ENCODE measurements at places on chromosomes 7 and 10. TPM values are rescaled to one million over a fixed set of nuclear protein-coding genes. Genes with fewer than 3 reads are reported as not detected.

DNA sequence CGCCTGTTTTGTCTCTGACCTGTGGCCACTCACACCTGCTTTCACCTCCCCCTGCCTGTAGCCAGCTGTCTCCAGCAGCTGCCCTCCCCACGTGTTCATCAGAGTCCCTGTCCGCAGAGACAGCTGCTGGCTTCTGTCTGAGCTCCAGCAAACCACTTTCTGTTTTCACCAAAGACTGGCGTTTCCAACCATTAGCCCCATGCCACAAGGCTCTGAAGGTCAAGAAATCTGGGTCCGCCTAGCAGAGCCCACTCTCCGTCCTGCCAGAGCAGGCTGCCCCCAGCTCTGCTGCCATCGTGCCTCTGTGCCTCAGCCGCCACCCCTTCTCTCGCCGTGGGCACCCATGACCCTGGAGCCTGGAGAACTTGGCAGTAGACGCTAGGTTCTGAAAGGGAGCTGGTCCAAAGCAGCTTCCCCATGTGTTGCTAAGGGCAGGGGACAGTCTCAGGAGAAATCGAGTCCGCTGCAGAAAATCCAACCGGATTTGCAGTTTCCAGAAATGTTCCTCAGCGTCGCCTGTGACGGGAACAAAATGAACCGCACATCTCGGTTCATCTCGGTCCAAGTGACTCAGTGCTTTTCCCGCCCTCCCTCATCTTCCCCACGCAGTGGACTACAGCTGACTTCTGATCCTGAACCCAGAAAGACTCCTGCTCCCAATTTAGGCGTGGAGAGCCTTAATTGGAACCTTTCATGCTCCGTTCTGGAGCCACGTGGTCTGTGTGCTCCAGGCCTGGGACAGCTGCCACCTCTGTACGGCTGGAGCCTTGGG, 28.0 kb downstream of the TMEM120A start:
- no peak for DNase-seq

The UNCX gene
- not detected for total RNA-seq

DNA sequence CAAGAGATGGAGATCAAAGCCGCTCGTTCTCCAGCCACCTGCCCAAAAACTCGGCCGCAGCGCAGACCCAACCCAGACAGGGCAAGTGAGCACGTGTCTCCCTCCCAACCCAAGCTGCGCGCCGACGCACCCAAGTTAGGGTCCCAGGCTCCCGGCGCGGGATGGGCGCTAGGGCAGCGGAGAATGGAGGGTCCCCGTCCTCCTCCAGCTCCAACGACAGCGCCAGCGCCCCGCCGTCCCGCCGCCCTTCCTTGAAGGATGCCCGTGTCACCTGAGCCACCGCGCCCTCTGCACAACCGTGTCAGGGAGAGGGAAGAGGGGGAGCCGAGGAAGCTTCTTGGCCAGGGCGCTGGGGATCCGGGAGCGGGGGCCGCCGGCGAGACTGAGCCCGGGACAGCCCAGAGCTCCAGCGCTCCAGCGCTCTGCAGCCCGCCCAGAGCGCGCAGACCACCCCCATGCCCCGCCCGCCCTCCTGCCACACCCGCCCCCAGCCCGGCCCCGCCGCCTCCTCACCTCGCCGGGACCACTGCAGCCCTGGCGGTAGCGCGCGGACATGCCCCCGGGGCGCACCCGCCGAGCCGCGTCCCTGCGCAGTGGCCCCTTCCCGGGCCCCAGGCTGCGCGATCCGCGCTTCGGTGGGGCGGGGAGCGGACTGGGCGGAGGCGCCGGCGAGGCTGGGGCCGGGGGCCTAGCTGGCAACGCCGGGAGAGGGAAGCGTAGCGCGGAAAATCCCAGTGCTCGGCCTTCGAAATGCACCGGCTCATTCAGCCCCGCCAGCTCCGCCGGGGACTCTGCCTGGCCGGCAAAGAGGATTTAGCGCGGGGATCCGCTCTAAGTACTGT, at the start of gene SLC16A12:
Gene SLC16A12 (minus strand): TSS at position 424 of the 842 bp plus-strand sequence. CDS start 73,016 bp downstream, outside the sequence.
- DNase-seq: no peak

The ICA1 gene
- total RNA-seq: 1.7 TPM

DNA sequence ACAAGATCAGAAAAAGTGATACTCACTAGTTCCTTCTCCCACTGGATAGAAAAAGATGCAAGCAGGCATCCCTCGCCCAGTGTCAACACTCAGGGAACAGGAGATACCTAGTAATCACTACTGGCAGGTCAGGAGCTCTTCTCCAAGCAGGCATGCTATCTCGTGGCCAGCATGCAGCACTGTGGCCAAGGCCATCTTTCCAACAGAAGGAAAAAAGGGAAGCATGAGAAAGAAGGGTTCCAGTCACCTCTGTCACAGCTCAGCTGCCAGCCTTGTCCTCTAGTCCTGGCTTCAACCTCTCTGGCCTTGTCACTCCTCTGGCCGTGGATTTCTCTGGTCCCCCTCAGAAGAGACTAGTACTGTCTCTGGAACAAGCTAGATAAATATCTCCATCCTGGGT, 45.3 kb downstream of the DLG5 start:
- DNase-seq: no peak

- DNase-seq: no peak
Measured at GRCh38 chr10:50431791-50432190, 180.5 kb upstream of the ASAH2 start.

The PAPOLB gene
- not detected for total RNA-seq

DNA sequence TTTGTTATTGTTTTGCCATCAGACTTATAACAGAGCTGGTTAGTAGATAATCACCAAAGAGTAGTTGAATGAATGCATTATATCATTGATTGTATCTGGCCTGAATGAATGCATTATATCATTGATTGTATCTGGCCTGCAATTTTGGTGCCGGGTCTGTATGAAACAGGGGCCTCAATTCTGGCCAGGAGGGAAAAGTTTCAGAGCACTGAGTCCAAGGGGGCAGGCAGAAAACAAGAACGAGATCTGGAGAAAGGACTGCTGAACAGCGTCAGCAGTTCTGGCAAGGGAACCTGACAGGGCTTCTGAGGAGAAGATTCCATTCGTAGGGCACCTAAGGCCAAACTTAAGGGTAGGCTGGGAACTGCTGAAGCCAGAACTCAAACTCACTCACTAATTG, 128.0 kb downstream of the SEMA3C start:
- DNase-seq: no peak

DNA sequence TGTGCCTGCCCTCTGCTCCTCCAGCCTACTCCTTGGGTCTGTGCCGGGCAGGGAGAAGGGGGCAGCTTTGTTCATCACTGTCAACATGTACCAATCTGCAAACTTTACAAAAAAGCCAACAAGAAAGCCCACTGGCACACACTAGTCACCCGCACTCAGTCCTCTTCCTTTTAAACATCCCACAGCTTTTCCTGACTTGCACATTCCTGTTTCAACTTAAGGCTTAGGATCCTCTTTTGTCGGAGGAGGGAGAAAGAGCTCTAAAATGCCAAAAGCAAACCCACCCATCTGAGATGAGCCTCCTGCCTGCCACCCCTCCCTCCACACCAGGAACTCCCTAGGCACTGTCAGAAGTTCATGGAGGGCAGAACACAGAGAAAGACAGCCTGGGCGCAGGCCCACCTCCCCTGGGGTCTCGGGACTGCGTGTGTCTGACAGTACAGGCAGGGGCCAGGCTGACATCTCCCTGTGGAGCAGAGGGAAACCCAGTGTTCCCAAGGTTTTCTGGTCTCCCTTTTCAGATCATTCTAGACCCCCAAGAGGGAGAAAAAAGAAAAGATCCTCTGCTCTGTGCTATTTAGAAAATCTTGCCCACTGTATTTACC, 5.4 kb downstream of the PDIA4 start:
- DNase-seq: no peak

DNA sequence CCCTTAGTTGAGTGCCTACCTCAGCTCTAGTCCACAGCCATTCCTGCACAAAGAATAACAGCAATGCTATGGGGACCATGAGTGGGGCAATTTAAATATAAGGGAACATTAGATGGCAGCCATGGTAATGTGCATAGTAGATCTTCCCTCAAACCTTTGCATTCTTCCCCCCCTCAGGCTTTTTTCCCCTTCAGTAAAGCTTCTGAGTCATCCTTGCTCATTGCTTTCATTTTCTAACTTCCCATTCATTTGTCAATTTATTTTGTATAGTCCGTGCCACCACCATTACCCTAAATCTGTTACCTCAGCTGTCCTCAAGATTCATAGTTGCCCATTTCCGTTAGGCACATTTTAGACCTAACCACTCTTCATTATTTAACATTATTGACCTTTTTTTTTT, 10.7 kb downstream of the HECTD2 start:
- no peak for DNase-seq

The GPR85 gene
- total RNA-seq: 5.9 TPM

The TRIM50 gene
- total RNA-seq: not detected

GRCh38 chr10:7571981-7572380, 94.8 kb downstream of the ITIH5 start:
- no peak for DNase-seq

- DNase-seq: no peak
Measured at GRCh38 chr10:114357515-114357996, 46.7 kb downstream of the AFAP1L2 start.

All from SK-MEL-5 (cell line).